ENCODE measurements at places on chromosomes 5 and 9.

- DNase-seq = no peak
Observed at GRCh38 chr5:80048084-80048780, 13.1 kb downstream of the THBS4 start.

DNA sequence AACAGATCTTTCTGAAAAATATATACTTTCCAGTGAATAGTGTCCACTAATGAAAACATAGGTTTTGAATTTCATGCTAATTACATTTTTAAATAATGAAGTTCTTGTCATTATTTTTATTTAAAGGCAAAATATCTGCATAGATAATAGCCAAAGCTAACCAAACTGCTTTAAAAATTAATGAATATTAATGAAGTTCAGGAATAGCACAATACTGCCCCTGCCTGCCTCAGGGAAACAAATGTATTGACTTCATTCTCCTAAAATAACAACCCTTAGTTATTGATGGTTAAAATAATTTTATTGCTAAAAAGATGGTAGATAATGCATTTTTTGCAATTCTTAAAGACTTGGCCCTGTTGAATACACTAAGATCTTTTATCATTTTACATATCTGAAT lies 103.6 kb upstream of the SSBP2 start:
- DNase-seq = no peak

- DNase-seq = no peak
Observed at GRCh38 chr5:169251333-169252084, 49.4 kb downstream of the SLIT3 start.

GRCh38 chr9:105024529-105024928 lies 96.6 kb upstream of the ABCA1 start:
- DNase-seq = no peak

DNA sequence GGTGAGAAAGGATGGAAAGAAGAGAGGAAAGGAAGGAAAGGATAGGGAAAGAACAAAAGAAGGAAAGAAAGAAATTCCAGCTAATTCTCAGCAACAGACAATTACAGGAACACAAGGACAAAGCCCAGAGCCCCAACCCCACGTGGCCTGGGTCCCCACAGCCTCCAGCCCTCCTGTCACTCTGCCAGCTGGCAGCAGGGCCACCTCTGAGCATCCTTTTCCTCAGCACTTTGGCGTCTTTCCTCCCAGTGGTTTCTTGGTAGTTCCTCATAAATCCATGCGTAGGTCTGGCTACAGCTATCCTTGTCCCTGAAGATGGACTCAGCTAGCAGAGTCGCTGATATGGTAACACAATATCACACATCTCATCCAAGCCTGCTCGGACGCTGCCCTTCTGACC lies 28.3 kb downstream of the ADAMTS2 start:
- DNase-seq = no peak

DNA sequence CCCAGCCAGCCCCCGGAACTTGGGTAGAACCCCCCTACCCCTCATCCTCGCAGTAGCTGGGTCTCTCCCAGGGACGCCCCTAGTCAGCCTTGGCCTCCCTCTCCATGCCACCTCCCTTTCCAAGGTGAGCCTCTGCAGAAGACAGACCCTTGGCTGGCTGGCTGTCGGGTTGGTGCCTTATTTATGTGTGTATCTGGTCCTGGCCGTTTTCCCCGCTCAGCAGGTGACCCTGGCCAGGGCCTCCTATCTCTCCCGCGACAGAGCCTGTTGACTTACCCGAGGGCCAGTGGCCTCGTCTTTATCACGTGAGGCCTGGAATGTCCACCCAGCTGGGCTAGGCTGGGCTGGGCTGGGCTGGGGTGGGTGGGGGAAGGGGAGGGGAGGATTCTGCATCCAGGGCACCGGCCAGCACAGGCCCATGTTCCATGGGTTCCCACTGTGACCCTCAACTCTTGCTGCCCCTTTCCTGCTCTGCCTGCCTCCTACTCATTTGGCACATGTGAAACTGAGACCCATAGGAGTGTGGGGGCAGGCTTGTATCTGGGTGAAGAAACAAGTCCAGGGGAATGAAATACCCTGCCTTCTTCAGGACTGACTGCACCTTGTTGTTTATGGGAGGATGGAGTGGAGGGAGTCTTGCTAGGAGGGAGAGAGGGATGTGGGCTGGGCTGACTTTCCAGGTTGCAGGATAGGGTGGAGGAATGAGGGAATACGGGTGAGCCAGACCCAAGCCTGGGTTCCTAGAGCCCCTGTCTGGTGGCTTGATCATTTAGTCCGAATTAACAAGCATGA lies 3.1 kb downstream of the CXXC5 start:
- no peak for DNase-seq

GRCh38 chr5:170117736-170118135 lies 12.0 kb downstream of the FOXI1 start:
- no peak for DNase-seq

GRCh38 chr5:173278172-173278571 lies 43.2 kb upstream of the NKX2-5 start:
- DNase-seq = no peak

- DNase-seq = no peak
Observed at GRCh38 chr5:103283869-103284268, 25.3 kb downstream of the MACIR start.

DNA sequence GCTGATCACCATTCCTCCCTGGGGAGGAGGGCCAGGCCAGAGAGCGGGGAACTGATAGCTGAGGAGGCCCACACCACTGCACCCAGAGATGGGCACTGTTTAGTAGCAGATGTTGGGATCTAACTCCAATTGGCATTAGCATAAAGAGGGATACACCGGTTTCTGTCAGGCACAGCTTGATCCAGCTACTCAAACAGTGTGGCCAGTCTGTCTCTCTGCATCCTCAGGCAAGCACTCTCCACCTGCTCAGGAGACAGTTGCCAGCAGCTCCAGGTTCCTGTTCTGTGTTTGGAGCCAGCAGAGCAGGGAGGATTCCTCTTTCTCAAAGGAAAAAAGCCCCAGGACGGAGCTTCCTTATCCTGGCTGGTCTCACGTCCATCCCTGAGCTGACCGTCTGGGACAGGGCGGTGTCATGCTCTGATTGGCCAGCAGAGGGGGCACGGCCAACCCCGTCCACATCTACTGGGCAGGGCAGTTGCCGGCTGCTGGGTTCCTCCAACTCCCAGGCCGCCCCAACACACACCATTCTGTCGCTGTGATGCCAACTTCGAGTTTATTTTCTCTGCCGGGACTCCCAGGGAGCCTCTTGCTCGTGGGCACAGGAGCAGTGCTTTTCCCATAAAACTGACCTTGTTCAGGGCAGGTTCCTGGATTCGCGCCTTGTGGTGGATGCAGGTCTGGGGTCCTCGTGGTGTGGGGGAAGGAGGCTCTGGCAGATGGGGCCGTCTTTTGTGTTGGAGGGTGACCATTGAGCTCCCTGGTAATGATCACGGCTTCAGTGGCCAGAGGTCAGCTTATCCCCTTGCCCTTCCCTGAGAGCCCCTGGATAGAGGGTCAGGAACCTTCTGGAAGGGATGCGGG lies 47.9 kb downstream of the COL5A1 start:
- no peak for DNase-seq

DNA sequence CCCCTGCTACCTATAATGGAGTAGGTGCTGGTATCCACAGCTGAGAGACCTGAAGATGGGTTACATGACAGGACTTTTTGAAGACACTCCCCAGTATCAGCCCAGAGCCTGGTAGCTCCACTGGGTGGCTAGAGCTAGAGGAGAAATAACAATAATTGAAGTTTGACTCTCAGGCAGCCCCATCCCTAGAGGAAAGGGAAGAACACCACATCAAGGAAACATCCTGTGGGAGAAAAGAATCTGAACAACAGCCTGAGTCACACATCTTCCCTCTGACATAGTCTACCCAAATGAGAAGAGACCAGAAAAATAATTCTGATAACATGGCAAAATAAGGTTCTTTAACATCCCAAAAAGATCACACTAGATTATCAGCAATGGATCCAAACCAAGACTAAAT lies 432.1 kb downstream of the CDH18 start:
- DNase-seq = no peak

GRCh38 chr9:27487927-27488326 lies 36.2 kb upstream of the IFNK start:
- DNase-seq = no peak

DNA sequence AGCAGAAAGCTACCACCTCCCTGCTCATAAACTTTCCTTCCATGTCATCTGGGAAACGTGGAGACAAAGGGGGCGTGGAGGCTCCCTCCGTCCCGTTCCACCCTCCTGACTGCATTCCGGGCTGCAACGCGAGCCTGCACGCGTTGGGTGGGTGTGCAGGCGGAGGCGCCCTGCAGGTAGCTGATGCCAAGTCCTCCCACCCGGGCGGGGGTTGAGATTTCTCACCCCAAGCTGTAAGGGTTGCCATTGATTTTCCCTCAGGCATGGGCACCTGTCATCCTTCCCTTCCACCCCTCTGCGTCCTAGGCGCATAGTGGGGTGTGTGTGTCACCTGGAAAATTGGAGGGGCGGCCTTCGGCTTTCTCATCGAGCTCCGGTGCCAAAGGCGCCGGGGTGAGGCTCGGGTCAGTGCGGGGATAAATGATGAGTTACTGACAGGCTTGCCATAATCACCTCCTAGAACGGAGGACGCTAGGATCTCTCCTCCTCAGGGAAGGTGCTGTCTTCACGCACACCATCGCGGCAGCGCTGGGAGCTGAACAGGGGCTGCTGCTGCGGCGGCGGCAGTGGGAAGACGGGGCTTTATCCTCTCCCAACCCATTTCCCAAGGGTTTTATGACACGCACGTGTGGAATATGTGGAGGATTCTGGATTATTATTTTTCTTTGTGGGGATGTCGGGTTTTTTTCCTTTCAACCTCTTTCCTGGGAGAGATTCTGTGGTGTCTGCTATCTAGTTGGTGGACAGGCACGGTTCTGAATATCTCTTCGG lies 973 bp downstream of the PLPPR1 start:
- DNase-seq = peak; percentile 12

DNA sequence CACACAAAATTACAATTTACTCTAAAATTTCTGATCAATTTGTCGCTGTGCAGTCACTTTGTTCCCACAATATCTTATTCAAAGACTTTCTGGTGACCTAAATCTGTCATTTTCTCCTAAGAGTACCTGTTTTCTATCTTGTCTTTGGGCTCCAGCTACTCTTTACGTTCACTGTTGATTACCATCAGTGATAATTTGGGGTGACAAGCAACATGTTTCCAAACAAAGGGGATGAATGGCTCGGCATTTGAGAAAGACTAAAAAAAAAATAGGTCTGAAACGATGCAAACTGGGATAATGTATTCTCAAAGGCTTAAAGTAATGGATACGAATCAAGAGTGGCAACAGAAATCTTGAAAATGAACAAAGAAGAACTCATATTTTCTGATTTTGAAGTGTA lies 205.2 kb upstream of the DAB2 start:
- DNase-seq = no peak

DNA sequence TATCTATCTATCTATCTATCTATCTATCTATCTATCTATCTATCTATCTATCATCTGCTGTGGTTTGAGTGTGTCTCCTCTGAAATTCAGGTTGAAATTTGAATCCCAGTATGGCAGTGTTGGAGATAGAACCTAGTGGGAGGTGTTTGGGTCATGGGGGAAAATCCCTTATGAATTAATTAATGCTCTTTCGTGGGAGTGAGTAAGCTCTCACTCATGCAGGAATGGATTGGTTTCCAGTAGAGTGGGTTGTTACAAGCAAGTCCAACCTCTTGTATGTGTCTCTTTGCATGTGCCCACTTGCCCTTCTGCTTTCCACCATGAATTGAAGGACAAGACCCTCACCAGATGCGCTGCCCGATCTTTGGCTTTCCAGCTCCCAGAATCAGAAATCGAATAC lies 113.0 kb downstream of the ANXA1 start:
- DNase-seq = no peak

DNA sequence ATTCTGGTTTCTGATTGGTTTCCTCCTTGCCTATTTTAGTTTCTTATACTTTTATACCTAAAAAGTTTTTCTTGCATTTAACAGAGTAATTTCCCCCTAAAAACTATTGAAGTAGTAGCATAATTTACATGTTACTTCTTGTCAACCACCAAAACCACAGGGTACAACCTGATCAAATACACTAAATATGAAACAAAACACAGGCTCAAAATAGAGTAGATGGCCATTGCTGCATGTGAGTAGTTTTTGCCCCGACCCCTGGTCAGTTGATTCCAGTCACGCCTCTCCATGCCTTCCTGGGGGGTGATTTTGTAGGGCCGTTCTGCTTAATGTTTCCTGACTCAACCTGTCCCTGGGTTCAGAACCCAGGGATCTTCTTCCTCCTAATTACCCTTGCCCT lies 101.8 kb downstream of the TLE4 start:
- DNase-seq = no peak

DNA sequence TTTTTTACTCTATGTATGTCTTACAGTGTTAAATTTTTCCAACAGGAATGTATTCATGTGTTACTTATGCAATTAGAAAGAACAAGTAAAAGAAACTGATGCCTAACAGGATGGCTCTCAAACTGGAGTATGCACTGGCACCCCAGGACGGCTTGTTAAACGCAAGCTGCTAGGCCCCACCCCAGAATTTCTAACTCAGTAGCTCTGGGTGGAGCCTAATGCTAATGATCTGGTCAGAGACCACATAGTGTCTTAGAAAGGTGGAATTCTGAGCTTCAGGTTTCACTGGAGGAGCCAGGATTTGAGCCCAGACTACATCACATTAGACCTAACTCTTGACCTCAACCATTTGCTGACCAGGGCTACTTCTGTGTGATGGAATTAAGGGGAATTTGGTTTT lies 34.4 kb downstream of the SHC3 start:
- DNase-seq = no peak

DNA sequence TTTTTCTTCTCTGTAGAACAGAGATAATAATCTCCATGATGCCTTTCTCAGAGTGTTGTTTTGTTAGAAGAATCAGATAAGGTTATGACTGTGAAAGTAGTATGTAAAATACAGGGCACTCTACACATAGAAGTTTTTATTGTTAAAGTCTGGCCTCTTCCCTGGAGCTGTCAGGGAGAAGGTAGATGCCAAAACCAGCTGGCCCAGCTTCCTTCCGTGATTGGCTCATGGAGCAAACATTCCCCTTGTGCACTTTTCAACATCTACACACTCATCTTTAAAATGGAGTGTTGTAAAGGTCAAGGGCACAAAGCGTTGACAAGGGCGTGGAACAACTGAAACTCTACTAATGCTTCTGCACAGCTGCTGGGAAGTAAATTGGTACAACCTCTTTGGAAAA lies 7.4 kb upstream of the RNF183 start:
- no peak for DNase-seq

DNA sequence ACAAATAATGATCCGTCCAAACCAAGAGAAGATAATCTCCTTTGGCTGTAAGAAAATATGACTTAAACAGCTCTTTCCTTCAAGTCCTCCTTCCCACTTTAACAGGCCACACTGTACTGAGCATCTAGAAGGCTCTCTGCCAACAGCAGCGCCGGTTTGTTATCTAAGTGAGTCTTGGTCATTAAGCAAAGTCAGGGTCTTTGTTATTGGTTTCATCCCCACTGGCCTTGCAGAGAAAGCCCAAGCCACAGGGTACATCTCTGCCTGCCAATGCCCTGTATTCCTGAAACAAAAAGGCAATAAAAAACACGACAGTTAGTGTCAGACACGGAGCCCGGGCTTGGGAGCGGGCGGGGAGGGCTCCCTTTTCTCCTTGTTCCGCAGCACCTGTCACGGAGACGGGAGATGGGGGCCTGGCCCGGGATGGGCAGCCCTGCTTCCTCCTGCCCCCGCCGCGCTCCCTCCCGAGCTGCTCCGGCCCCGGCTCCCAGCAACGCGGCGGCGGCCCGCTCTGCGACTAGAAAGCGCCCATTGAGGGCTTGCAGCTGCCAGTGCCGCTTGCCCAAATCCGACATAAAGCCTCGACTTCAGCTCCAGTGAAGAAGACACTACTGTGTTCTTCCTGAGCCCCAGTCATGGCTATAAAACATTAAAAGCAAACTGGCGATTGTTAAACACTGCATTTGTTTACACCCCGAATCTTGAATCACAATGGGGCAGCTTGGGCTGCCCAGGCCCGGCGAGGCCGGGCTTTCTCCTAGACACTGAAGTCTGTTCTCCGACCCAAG lies 28.1 kb upstream of the PIK3R1 start:
- DNase-seq = no peak

All from NCI-H1105 treated with DMSO at 0.1 percent for 48 hours (cell line).